Activated CD4-positive, alpha-beta T cell treated with anti-CD3 and anti-CD28 coated beads, Interleukin-2, amount 10 ng/mL, durations not matched to agents 7 days and 5 days (primary cell): ENCODE measurements at places on chromosomes 5 and 9. TPM values are rescaled to one million over a fixed set of nuclear protein-coding genes. Genes with fewer than 3 reads are reported as not detected.

DNA sequence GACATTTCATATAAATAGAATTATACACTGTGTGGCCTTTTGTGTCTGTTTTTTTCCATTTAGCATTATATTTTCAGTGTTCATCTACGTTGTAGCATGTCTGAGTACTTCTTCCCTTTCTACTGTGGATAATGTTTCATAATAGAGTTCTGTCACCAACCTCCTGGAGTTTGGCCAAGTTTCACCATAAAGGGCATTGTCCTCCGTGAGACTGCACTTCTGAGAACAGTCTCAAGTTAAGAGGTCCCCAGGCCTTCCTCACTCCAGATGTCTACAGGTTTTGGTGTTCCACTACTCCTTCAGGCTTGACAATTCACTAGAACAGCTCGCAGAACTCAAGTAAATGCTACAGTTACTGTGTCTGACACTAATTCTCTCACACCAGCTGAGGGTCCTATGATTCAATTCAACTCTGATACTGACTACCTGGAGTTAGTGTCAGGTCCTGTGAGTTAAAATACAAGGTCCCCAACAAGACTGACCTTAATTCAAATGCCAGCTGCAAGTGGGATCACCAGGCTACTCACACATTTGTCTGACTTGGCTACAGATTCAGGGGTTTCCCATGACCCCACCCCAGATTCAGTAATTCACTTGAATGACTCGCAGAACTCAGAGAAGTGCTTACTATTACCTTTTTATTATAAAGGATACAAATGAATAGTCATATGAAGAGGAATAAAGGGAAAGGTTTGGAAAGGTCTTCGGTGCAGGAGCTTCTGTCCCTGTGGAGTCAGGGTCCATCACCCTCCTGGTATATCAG is 31.1 kb downstream of the SLC35A4 start:
- DNase-seq, result no peak

DNA sequence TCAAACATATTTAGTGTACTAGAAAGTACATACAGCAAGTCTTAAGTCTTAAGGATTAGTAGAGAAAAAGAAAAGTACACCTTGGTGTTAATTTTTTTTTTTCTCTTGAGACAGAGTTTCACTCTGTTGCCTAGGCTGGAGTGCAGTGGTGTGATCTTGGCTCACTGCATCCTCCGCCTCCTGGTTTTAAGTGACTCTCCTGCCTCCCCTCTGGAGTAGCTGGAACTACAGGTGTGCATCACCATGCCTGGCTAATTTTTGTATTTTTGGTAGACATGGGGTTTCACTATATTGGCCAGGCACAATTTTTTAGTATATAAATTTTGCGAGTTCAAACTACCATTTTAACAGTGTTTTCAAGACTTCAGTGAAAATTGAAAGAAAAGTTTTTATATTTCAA is 1941.1 kb upstream of the CDH6 start:
- DNase-seq, result no peak

DNA sequence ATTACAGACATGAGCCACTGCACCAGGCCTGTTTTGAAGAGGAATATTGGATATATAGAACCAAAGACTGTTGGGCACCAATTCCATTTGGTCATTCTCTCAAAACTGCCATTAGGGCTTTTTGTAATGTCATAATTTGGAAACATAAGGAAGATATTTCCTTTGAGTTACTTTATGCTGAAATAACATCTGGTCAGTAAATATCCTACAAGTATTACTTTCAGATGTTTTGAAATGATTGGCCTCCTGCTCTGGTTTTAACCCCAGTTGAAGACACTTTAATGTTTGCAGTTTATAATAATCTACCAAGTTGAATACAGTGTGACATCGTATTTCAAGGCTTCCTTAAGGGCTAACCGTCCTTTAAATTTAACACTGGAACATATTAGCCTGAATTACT is 33.6 kb downstream of the LRRTM2 start:
- no peak for DNase-seq

GRCh38 chr5:52987711-52988331 is 1.3 kb upstream of the ITGA2 start:
- no peak for DNase-seq

- DNase-seq, result peak; percentile 40
These were observed 24.9 kb upstream of the GADD45G start for GRCh38 chr9:89579741-89580385.

GRCh38 chr5:115661101-115661500 is 35.3 kb upstream of the TMED7 start:
- DNase-seq, result no peak

GRCh38 chr5:40995801-40996586 is 75.1 kb downstream of the MROH2B start:
- DNase-seq, result no peak

DNA sequence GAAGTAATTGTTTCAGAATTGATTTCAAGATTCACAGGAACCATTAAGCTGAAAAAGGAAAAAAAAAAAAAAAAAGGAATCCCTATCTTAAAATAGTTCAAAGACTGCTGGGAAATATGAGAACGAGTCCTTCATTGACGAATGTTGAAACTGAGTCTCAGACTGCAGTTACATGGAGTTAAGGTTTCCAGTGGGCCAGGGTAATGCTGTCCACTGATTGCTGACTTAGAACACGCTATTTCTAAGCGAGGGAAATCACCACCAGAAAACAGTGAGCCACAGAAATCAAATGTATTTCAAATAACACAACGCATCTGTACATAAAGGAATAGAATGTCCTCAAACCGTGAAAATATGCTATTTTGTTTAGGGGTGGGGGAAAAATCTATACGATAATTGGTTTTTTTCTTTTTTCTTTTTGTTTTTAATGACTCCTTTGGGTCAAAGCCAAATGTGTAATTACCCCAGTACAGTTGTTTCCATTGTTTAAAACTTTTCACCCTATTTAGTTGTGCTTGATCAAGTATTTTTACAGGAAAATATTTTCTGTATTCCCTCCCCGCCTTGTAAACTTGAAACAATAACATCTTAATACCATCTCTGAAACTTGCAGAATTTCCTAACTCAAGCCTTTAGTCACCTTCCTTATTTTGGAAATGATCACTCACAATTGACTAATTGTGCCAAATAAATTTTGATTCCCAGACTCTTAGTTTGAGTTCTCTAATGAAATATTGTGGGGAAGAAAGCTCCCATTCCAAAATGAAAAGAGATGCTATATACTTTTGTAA is 208.3 kb downstream of the MCTP1 start:
- no peak for DNase-seq

- DNase-seq, result no peak
These were observed 87.3 kb downstream of the ANKRD18B start for GRCh38 chr9:33611358-33611757.

DNA sequence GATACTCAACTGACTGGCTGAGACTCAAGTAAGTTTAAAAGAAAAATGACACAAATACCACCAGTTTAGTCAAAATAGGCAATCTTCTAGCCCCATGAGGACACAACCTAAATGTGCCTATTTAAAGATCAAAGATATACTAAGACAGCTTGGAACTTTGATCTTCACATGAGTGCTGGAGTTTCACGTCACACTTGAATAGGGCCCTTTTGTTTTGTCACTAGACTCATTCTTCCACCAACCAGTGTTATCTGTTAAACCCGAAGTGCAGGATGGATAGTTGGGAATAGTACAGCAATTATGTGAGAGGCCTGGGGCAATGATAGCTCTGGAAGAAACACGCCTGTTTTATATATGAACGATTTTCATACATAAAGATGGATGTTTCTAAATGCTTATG is 792.8 kb upstream of the NUDT12 start:
- no peak for DNase-seq

GRCh38 chr5:112682621-112683061 is 55.0 kb upstream of the APC start:
- DNase-seq, result no peak

DNA sequence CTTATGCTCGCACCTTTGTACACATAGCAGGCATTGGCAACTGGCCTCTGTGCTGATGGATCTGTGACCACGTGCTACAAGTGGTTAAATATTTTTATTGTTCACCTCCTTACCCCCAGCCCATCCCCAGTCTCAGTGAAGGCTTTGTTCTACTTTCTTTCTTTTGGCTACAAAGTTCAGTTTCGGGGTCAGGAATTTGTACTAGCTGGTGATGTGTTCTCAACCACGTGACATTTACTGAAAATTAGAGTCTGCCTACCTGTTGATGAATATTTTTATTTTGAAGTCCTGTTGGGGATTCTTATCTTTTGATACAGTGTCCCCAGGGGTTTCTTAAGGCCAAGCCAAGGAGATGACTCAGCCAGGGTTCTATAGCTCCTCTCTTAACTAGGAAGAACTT is 47.8 kb downstream of the C9orf57 start:
- no peak for DNase-seq

The PCDHA9 gene
- total RNA-seq, result not detected

The PCDHGC4 gene
- total RNA-seq, result not detected

The PDGFRB gene
- 1.9 TPM for total RNA-seq

DNA sequence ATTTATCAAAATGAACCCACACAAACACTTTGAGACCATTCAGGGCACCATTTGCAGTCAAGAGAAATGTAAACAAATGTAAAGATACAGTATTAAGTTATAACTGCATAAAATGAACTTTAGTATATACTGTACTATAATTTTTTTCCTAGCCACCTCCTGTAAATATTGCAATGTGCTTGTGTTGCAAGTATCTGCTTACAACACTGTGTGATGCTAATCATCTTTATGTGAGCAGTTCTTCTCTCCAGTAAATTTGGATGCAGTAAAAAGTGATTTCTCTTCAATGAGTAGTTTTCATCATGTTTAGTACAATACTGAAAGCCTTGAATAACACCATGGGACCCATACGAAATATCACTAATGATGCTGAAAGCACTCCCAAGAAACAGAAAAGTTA is 9.4 kb downstream of the G3BP1 start:
- no peak for DNase-seq

DNA sequence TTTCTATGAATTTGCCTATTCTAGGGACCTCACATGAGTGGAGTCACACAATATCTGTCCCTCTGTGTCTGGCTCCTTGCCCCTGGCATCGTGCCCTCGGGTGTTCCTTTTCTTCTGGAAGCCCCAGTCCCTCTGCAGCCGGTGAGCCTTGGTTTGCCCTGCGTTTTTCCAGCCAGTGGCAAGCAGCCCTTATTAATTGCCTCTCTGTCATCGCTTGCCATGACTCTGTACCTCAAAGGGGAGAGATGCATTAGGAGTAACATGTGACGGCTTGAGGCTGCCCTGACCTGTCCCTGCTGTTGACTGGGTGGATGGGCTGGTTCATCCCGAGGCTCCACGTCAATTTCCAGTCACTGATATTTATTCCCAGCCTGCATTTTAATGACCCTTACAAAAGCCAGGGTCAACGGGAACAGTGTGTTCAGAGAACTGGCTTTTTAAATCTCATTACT is 87.3 kb downstream of the CFAP90 start:
- DNase-seq, result no peak

GRCh38 chr5:33995865-33996264 is 11.4 kb upstream of the SLC45A2 start:
- DNase-seq, result no peak

DNA sequence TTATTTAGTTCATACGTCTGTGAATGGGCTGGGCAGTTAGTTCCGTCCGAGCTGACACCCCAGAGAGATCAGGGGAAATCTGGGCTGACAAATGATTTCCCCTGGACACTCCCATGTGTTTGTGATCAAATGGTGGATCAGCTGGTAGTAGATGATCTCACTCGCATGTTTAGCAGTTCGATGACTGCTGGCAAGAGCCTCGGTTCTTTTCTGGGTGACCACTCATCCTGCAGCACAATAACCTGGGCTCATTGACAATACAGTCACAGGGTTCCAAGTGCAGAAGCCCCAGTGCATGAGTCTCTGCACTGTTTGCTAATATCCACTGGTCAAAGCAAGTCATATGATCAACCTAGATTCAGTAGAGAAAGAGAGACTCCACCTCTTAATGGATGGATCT is 155.9 kb downstream of the NR2F1-AS1 start:
- no peak for DNase-seq

- DNase-seq, result no peak
These were observed 13.7 kb upstream of the PRELID2 start for GRCh38 chr5:145848854-145849253.

The SLC31A2 gene
- 2.5 TPM for total RNA-seq

DNA sequence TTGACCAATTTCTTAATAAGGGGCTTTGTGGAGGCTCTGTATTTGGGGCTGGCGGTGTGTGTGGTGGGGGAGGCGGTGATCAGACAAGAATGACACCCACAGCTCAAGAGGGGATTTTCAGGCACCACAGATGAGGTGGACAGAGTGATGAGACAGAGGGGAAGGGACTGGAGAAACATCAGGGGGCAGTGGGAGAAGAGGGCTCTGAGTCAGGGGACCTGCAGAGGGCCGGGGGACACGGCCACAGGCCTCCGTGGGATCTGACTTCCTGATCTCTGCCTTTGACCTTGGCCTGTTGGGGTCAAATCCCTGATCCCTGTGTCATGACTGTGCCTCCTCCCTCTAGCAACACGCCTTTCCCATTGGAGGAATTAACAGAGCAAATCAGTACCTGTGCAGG is 197.7 kb downstream of the C9orf50 start:
- no peak for DNase-seq

GRCh38 chr9:128361986-128362646 is 9.1 kb upstream of the URM1 start:
- peak; percentile 74 for DNase-seq

- no peak for DNase-seq
These were observed 44.4 kb downstream of the HMGCR start for GRCh38 chr5:75381456-75381855.

The ZDHHC11B gene
- total RNA-seq, result 0.87 TPM

DNA sequence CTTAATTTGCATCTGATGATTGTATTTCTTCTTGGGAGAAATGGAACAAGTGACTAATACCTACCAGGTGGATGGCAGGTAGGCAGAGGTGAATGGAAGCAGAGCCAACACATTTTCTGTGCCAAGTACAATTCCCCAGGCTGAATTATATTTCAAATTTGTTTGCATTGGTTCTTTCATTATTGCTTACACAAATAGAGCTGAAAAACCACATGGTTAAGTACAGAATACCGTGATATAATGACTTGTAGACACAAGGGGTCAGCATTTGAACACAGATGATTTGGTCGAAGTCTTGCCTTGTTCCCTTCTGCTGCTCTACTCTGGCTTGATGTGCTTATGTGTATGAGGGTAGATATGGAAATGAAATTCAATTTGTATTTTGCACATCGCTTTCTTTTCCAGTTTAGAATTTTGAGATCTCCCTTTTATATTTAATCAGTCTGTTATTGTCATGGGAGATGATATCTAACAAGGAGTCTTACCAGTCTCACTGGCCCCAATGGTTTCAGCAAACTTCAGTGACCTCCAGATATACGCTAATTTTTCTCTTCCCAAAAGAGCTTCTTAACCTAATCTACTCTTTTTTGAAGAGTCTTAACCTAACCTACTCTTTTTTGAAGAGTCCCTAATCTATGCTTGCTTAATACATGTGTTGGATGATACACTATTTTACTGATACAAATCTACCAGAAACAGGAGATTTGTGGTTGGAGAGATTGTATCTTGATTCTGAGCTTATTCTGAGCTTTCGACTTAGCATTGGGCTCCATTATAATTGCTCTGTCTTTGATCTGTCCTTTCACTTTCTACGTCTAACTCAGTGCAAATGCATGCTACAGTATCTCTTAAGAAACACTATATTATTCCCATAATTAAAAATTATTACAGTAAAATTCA is 88.1 kb downstream of the PCSK1 start:
- DNase-seq, result peak; percentile 61
